AG08396 (cell line): ENCODE measurements at places on chromosomes 5 and 9.

GRCh38 chr5:121188849-121189248, 662.8 kb upstream of the FTMT start:
- no peak for DNase-seq

GRCh38 chr9:36328798-36329411, 70.7 kb upstream of the GNE start:
- DNase-seq = peak; percentile 50

- no peak for DNase-seq
Observed at GRCh38 chr5:67969631-67970030, 245.9 kb upstream of the PIK3R1 start.

- DNase-seq = no peak
Observed at GRCh38 chr9:37198039-37198729, 77.8 kb downstream of the ZCCHC7 start.

GRCh38 chr9:120921661-120922181, 4.9 kb downstream of the TRAF1 start:
- DNase-seq = no peak

GRCh38 chr5:37615184-37615583, 224.7 kb downstream of the GDNF start:
- DNase-seq = peak; percentile 6

- no peak for DNase-seq
Observed at GRCh38 chr5:142670804-142671203, 15.1 kb downstream of the FGF1 start.
